ENCODE measurements at places on chromosomes 11 and 22. TPM values are rescaled to one million over a fixed set of nuclear protein-coding genes. Genes with fewer than 3 reads are reported as not detected.

- no peak for DNase-seq
These were observed 453.5 kb downstream of the OPCML start for GRCh38 chr11:133078591-133079404.

GRCh38 chr11:26777372-26777808, 55.5 kb upstream of the SLC5A12 start:
- DNase-seq, result no peak

DNA sequence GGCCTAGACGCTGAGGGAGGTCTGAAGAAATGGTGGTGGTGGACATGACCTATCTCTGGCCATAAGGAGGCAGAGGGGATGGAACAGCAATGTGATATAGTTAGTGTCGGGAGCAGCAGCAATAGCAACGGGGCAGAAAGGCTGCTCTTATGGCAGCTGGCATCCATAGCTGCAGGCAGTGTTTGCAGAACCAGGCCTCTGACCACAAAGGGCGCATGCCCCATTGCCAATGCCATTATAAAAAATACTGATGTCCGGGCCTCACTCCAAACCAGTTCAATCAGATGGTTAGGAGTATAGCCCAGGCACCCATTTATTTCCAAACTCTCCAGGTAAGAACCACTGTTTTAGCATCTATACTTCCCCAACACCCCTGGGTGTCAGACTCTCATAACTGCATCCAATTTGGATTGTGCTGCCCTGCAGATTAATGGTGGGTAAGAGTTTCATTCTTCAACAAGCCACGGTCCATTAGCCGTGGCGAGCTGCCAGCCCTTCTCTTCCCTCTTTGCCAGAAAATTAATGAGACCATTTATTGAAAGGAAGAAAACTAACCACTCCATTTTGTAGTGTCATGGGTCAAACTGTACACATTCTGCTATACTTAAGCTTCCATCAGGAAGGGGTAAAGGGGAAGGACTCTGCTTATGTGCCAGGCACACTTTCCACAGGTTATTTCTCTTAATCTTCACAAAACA, 72.8 kb upstream of the SPON1 start:
- no peak for DNase-seq

RBX1 gene
- total RNA-seq, result 88.3 TPM

- DNase-seq, result no peak
These were observed 695.6 kb downstream of the CNTN5 start for GRCh38 chr11:99716302-99716701.
